ENCODE measurements at places on chromosomes 4 and X.

GRCh38 chrX:70219938-70220764 is 14.3 kb upstream of the AWAT1 start:
- no peak for DNase-seq

DNA sequence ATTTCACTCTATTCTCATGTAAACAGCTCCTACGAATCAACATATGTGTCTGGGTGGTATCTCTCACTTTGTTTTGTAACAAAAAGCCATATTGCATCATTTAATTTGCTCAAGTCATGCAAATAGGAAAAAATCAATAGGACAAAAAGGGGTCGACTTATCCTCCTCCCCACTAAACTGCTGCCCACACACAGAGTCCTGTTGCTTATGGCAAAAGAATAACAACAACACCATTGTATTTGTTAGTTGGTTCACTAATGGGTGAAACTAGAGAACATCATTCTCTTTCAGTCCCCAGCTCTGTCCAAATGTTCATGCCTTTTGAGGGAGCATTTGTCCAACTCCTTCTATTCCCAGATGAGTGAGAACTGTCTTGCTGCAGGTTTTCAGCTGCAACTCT is 2.1 kb downstream of the HHIP start:
- no peak for DNase-seq

GRCh38 chr4:79334783-79335182 is 8.9 kb upstream of the NAA11 start:
- no peak for DNase-seq

DNA sequence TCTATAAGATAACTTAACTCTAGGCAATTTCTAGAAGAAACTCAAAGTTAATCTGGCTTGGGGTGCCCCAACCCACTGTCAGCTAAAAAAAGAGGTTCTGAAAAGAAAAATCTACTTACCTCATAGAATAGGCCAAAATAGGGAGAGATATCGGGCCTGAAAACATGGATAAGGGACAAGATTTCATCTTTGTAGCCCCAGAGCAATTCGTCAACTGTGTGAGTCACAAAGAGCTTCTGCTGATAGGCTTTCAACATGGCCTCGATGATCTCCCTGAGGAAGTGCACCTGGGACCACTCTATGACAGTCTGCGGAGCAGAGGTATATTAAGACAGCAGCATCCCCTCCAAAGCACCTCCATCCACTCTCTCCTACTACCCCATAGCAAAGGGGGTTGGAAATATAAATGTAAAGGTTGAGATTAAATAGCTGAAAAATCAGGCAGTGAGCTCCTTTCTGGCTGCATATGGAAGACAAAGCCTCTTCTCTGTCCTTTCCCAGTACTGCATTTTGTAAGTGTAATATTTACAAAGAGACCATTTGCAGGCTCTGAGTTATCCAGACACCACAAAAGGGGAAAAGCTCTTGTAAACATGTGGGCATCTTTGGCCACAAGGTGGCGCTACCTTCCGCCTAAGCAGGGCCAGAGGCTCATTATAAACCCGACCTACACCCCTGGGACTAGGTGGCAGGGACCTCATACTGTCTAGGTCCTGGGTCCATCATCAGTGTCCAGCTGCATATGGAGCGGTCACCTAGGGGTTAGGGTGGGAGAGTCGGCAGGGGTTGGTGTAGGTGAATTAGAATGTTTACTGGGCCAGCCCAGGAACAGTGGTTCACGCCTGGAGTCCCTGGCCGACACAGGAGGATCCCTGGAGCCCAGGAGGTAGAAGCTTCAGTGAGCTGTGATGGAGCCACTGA is 31.5 kb upstream of the NUP54 start:
- peak; percentile 38 for DNase-seq

DNA sequence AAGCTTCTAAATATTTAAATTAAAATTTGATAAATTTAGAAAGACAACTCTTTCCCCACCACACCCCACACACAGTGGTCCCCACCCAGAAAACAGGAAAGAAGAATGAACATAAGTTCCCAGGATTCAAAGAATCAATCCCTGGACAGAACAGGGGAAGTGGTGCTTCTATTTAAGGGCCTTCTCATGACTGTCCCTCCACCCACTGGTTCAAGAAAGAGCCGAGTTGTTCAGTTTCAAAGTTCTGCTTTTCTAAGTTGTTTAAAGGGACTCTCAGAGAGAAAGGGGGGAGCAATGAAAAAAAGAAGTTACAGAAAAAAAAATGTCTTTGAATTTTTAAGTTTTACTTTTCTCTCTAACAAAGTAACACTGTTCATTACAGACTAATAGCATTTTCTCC is 195.8 kb downstream of the PDGFC start:
- no peak for DNase-seq

DNA sequence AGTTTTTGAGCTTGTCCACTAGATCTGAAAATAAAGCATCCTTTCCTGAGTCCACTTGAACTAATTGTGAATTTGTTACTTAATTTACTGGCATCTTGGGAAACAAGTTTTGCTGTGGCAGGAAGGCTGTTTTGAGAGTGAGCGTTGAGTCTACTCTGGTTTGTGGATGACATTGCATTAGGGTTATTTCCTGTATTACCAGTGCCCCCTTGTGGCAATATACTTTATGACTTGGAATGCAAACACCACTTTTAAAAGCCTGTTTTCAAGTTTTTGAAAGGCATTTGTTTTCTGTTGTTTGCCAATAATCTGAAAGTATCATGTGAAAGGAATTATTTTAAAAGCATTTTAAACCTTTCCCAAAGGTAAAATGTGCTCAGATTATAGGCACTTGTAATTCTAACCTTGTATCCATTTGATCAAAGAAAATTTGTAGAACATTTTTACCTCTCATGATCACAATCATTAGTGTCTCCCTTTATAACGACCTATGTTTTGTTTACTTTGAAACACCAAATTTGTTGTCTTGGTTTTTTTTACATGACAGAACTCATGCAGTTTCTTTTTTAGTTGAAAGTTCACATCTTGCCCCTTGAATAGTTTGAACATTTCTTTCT is 18.0 kb upstream of the CYP2U1 start:
- DNase-seq = no peak

DNA sequence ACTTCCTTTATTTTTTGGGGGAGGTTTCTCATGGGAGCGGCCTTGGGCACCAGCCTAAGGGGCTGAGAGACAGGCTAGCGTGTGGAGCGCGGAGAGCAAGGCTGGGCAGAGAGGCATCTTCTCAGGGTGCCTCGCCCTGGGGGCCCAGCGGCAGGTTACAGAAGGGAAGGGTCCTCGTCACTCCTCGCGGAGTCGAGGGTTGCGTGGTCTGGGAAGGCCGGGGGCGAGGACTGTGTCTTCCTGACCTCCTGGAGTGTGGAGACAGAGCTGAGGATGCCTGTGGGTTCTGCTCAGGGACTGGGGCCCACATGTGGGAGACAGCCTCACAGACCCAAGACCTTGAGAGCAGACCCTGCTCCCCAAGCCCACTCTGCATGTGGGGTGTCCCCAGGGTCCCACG is 79.6 kb upstream of the LRPAP1 start:
- DNase-seq = no peak

GRCh38 chrX:7086384-7086783 is 61.1 kb upstream of the STS start:
- DNase-seq = no peak

- DNase-seq = no peak
Measured at GRCh38 chr4:7361280-7361895, 73.3 kb downstream of the PSAPL1 start.

All from stimulated activated CD8-positive, alpha-beta memory T cell treated with anti-CD3 and anti-CD28 coated beads, Interleukin-4, amount 100 ng/mL, for 4 hours (primary cell).